ENCODE measurements at places on chromosomes 1 and 21.

GRCh38 chr1:14777516-14778506 is 179.3 kb downstream of the KAZN start:
- DNase-seq: no peak

DNA sequence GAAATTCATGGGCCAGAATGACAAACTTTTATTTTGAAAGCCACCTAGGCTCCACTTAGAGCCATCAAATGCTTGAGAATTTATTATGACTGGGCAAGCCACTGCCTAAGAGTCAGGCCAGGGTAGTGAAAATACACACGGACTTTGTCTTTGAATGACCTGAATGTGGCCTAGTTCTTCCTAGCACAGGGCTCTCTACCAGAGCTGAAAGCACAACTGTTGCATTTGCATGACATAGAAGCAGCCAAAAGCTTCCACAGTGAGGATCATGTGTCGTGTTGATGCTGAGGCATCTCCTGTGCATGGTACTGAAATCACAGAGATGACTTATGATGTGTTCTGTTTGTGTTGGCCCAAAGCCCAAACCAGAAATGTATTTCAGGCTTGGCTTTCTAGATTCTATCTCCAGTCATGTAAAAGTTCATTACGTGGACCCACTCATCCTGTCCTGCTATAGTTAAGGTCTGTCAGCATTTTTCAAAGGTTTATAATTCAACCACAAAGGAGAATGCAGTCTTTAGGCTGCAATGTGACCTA is 164.0 kb upstream of the UBE2U start:
- peak; percentile 9 for DNase-seq

DNA sequence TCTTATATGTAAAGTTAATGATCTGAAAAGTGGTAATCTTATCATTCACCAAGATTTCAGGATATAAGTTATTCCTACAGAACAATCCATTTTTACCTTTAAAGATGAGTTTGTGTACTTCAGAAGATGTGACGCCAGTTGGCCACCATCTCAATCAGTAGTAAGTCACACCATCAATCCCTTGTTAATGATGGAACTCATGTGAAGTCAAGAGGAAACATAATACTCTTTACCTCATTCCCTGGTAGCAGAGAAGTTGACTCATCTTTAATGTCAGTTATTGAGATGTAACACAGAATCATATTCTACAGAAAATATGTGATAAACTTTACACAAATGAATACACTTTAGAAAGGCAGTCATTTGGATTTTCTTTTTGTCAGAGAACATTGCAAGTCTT is 38.2 kb downstream of the MRPL39 start:
- no peak for DNase-seq

GRCh38 chr21:45834821-45835293 is 146.7 kb upstream of the COL6A1 start:
- DNase-seq: no peak
